ENCODE measurements at places on chromosomes 1 and 21.

- no peak for DNase-seq
Measured at GRCh38 chr1:44519035-44519676, 114.1 kb downstream of the RNF220 start.

- no peak for DNase-seq
Measured at GRCh38 chr1:46421739-46422138, 27.6 kb downstream of the FAAH start.

DNA sequence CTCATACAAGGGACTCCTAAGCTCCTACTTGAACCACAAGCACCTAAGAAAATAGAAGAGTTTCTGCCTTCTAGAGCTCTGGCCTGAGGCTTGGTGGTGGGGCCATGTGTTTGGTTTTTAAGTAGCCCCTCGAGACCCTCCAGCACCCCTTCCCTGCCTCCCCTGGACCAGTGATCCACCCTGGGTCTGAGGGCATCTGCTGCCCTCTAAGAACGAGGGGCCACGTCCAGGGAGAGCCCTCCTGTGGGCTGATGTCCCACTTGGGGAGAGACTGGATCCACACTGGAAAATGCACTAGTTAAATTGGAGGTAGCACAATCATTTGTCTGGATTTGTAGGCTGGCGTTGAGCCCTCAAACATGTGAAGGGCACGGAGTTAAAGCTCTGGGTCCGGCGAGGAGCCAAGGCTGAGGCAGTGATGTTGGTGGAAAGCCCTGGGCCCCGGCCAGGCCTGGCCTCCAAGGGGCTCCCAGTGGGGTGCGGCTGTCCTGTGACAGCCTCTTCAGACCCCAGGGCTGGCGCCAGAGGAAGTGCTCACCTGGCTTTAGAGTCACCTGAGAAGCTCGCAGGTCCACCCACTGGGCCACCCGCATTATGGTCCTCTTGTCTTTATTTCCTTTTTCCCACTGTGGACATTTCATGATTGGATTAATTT is 65.2 kb downstream of the SLC37A1 start:
- no peak for DNase-seq

GRCh38 chr1:100622506-100622905 is 84.6 kb downstream of the GPR88 start:
- DNase-seq = no peak

- no peak for DNase-seq
Measured at GRCh38 chr1:185449378-185450059, 132.5 kb upstream of the IVNS1ABP start.

- DNase-seq = no peak
Measured at GRCh38 chr1:51247022-51247421, 10.9 kb downstream of the RNF11 start.

GRCh38 chr1:219330669-219331068 is 157.0 kb downstream of the LYPLAL1 start:
- no peak for DNase-seq

GRCh38 chr1:58763214-58763613 is 20.6 kb downstream of the JUN start:
- no peak for DNase-seq

- DNase-seq = peak; percentile 32
Measured at GRCh38 chr1:119475866-119476439, 31.1 kb upstream of the HSD3B1 start.

- no peak for DNase-seq
Measured at GRCh38 chr1:206041640-206042039, 11.3 kb upstream of the RHEX start.

DNA sequence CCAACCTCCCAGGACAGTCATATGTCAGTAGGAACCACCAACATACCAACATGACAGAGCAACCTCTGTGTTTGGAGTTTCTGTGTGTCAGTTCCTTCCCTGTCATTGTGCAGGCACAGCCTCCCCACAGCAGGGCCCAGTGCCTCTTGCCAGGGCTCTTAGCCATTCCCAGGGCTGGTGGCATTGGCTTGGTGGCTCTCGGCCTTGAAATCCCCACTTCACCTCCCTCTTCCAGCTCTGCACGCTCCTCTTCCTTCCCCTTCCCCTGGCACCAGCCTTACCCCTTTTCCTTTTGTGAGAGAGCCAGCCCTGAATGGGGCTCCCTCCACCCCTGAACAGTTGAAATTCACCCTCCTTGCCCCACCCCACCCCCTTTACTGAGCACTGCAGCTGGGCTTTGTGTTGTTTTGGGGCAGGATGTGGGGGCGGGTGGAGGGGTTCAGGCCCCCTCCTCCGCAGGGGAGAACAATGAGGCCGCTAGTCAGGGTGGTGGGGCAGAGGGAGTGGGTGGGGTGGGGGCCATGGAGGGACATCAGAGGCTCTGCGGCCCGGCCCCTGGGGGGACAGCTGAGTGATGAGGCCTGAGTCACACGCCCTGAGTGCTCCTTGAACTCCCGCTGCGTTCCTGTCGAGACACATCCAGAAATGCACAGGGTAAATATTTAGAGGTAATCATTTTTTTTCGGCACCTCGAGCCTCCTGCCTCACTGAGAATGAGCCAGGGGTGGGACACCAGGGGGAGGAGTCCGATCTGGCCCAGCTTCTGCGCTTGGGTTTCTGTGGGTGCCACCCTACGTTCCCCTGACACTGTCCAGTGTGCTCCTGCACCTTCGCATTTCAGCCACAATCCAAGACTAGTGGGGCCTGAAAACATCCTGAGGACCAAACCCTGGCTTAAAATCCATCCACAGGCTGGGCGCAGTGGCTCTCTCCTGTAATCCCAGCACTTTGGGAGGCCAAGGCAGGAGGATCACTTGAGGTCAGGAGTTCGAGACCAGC is 28.6 kb downstream of the LGR6 start:
- no peak for DNase-seq

- no peak for DNase-seq
Measured at GRCh38 chr1:70864302-70864701, 183.3 kb downstream of the PTGER3 start.

- DNase-seq = no peak
Measured at GRCh38 chr1:198788561-198789064, 149.8 kb downstream of the PTPRC start.

GRCh38 chr1:200627575-200628222 is 7.1 kb upstream of the KIF14 start:
- no peak for DNase-seq

- peak; percentile 68 for DNase-seq
Measured at GRCh38 chr1:172338295-172338735, 82.2 kb upstream of the C1orf105 start.

DNA sequence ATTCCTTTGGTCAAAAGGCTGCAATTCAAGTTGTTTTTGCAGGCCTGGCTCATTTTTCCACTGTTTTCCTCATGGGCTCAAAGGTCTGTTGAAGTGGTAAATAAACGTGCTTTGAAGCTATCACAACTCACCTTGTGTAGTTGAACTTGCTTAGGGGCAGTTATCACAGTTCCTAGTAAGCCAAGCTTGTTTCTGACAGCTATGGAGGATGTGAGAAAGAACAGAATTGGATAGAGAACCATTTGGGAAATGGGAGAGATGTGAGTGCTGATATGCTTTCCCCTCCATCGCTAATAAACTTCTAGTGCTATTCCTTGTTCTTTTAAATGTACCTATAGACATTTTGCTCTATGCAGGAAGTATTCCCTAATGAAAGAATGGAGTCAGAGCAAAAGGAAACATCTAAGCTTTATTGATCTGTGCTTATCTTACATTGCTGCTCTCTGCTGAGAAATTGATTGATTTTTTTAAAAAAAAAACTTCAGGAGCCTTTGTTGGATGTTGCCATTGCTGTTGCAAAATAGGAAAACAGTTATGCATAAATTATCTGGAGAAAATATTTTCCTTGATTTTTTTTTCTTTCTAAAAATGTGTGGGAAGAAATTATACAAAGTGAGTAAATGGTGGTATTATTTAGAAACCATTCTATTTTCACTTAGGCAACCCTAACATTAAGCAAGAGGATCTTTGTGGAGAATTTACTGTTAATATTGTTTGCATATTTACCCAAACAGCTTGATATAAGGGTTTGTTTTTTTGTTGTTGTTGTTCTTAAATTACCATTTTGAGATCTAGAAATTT is 118.2 kb downstream of the MAGI3 start:
- no peak for DNase-seq

GRCh38 chr21:32578107-32578691 is 7.1 kb downstream of the TCP10L start:
- DNase-seq = peak; percentile 21

GRCh38 chr1:163866564-163866963 is 544.8 kb downstream of the NUF2 start:
- DNase-seq = no peak

GRCh38 chr1:168865850-168866620 is 137.0 kb upstream of the DPT start:
- no peak for DNase-seq

GRCh38 chr1:217471403-217471802 is 159.5 kb downstream of the GPATCH2 start:
- DNase-seq = no peak

DNA sequence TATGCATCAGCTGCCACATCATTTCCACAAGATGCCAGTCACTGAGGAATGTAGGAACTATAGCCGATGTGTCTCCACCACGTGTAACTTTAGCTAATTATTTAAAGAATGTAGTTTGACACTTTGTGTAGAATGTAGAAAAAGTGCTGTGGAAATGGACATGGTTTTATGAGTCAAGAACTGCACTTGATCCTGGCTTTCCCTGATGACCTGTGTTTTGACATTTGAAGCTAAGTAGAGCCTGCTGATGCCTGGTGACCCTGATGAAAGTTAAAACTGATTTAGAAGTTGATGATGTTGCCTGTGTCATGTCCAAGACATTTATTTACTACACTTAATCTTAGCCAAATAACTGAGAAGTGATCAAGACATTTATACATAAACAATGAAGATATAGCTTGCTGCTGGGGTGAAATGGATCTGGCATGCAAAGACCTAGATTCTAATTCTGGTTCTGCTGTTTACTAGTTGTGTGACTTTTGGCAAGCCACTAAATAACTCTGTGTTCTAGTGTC is 4.4 kb upstream of the OSBPL9 start:
- no peak for DNase-seq

DNA sequence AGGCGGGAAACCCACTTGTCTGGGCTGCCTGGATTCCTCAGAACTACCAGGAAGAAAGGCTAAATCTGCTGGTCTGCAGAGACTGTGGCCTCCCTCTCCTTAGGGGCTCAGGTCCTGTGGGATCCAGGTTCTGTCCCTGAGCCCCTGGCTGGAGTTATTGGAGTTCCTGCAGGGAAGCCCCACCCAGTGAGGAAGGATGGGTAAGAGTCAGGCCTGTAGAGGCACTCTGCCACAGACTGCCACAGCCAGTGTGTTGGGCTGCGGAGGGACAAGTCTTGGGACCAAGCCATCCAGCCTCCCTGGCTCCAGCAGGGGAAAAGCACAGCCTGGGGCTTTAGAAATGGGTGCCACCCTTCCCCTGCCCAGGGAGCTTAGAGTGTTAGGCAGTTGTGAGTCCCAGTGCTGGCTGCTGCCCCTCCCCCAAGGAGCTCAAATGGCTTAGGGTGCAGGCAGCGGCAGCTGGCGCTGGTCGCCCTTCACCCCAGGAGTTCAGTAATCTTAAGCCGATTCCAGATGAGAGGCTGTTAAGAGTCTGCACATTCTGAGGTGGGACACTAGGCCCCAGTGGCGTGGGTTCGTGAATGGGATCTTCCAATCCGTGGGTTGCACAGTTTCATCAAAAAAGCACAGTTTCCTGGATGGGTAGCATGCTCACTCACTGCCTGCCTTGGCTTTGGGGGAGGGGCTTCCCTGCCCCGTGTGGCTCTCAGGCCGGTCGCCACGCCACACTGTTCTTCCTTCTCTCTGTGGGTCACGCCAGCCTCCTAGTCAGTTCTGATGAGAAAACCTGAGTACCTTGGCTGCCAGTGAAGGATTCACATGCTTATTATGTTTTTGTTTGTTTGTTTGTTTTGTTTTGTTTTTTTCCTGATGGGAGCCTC is 57.6 kb upstream of the FMO3 start:
- no peak for DNase-seq
